ENCODE measurements at places on chromosomes 3 and 15. TPM values are rescaled to one million over a fixed set of nuclear protein-coding genes. Genes with fewer than 3 reads are reported as not detected.
A peak's percentile ranks its signal among the peaks of the same experiment; 100 is the strongest.

DNA sequence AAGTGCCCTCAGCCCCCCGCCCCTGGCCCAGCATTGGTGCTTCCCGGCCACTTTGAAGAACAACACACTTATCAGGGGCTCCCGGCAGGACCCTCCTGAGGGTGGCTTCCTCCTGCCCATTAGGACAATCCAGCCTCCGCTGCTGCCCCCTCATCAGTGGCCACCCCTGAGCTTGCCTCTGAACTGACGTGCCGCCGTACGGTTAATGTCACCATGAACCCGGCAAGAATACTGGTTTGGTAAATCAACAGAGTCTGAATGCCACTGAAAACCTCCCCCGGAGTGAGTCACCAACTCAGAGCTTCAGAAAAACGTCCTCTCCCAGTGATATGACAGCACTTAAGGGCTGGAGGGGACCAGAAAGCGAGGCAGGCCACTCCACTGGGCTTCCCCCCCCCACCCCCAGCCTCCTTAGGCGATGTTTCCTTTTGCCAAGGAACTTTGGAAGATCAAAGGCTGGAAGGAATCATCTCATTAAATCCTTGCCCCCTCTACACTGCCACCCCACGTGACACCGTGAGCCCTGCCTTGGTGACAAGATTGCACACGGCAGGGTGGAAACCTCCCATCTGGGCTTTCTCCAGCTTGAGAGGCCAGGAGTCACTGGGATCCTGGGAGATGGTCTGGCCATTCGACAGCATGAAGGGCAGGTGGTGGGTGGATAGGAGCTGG is 142.1 kb downstream of the NUP210 start:
- H3K36me3 ChIP-seq: no peaks in the 10 kb centered on the region
- no peak for DNase-seq
- peaks cover 6% of the 10 kb centered on the region for H3K4me1 ChIP-seq
- no peak overlapping the region for H3K27ac ChIP-seq

DNA sequence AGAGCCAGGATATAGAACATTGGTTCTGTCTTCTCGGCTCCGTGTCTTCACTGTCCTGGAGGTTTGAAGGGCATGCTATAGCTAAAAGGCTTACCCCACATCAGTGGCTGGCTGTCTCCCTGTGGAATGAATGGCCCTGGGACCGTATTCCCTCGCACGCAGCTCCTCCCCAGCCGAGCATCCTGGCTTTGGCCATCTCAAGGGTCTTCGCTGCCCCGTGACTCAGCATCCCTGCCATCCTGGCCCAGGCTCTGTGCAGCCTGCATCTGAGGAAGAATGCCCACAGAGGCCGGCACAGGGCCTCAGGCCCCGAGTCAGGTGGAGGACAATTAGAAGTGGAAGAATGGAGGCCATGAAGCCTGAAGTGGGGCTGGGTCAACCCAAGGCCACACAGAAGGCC is 11.0 kb downstream of the LOXL1 start:
- no peak overlapping the region for H3K27ac ChIP-seq
- peaks cover 44% of the 10 kb centered on the region for H3K4me1 ChIP-seq
- no peak overlapping the region for H3K4me3 ChIP-seq
- no peaks in the 10 kb centered on the region for H3K27me3 ChIP-seq

GRCh38 chr3:112967828-112968227 is 7.1 kb downstream of the CD200R1 start:
- peak overlapping the region; percentile 16 for H3K4me3 ChIP-seq
- no peak for DNase-seq

GRCh38 chr3:89314454-89315098 is 207.2 kb downstream of the EPHA3 start:
- no peaks in the 10 kb centered on the region for H3K36me3 ChIP-seq
- DNase-seq: no peak
- H3K4me1 ChIP-seq: no peaks in the 10 kb centered on the region
- no peaks in the 10 kb centered on the region for H3K27me3 ChIP-seq
- H3K27ac ChIP-seq: no peak overlapping the region
- no peak overlapping the region for H3K4me3 ChIP-seq

- peak overlapping the region; percentile 66 for H3K27ac ChIP-seq
- H3K4me3 ChIP-seq: peak overlapping the region; percentile 77
- peaks cover 48% of the 10 kb centered on the region for H3K4me1 ChIP-seq
- H3K27me3 ChIP-seq: no peaks in the 10 kb centered on the region
Observed at GRCh38 chr15:89335298-89336041, 846 bp upstream of the POLG start.

DNA sequence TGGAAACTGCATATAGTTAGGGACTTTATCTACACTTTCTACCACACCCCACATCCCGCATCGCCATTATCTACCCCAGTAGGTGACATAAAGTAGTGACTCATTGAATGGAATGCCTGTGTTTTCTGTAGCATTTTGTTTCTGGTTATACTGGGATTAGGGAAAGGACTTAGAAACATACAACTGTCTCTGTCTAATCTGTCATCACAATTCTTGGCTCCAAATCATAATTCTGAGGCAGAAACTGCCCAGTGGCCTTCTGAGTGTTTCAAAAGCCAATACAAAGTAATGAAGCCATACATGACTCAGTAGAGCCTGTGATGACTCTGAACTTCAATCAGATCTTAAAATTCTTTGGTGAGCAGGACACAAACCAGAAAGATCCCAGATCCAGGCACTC is 115.7 kb upstream of the CHRM5 start:
- no peak overlapping the region for H3K4me3 ChIP-seq
- H3K4me1 ChIP-seq: no peaks in the 10 kb centered on the region
- H3K27me3 ChIP-seq: no peaks in the 10 kb centered on the region

- H3K4me1 ChIP-seq: peaks cover 31% of the 10 kb centered on the region
- H3K27me3 ChIP-seq: no peaks in the 10 kb centered on the region
- peaks cover 10% of the 10 kb centered on the region for H3K36me3 ChIP-seq
Observed at GRCh38 chr15:43105077-43105736, 631 bp downstream of the UBR1 start.

- H3K27me3 ChIP-seq: no peaks in the 10 kb centered on the region
- no peaks in the 10 kb centered on the region for H3K4me1 ChIP-seq
- no peak overlapping the region for H3K4me3 ChIP-seq
- no peak overlapping the region for H3K27ac ChIP-seq
- no peak for DNase-seq
Observed at GRCh38 chr3:69406163-69406562, 20.3 kb upstream of the FRMD4B start.

DNA sequence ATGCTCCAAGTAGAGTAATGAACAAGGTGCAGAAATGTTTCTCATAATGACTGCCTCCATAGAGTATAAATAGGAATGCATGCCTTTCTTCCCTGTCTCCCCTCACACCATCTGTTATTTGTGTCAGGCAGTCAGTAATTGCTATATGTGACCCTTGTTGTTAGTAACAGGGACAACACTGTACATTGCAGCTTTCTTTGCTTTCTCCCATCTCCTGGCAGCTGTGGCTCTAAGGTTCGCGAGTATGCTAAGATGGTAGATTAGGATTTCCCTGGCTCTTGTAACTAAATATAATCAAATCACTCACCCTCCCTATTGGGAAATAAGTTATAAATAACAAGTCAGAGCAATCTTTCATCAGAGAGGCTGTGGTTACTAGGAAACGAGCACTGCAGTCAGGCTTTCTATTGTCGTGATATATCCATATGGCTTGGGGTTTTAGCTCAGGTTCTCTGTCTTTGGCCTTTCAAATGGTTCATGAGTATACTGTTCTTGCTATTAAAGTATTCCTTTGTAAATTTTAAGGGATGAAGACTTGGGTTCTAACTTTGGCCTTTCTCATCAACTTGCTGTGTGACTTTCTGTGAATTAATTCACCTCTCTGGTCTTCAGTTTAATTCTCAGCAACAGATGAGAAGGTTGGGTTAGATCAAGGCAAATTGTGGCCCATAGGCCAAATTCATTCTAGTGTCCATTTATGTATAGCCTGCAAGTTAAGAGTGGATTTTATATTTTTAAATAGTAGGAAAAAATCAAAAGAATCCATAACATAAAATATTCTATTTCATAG is 8.1 kb upstream of the MINDY4B start:
- H3K36me3 ChIP-seq: no peaks in the 10 kb centered on the region
- peaks cover 4% of the 10 kb centered on the region for H3K27me3 ChIP-seq
- no peaks in the 10 kb centered on the region for H3K4me1 ChIP-seq
- H3K27ac ChIP-seq: no peak overlapping the region
- no peak overlapping the region for H3K4me3 ChIP-seq

GRCh38 chr15:69673291-69673881 is 220.8 kb downstream of the RPLP1 start:
- no peaks in the 10 kb centered on the region for H3K36me3 ChIP-seq
- no peak for DNase-seq
- H3K27ac ChIP-seq: no peak overlapping the region

DNA sequence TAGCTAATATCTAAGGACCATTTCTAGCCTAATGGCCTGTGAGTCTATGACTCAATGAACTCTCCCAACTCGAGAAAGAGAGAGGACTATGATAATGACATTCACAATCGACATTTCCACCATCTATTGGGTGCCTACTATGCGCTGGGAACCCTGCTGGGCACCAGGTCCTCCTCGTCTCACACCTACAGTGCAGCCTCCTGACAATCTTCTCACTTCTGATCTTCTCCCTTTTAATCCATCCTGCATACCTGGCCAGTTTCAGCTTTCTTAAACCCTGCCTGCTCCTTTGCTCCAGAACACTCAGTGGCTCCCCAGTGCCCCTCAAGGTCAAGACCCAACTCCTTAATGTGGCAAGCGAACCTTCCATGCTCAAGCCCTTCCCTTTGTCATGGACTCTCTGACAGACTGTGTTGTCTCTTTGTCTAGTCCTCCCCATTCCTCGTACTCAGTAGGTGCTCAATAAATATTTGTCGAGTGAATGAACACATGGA is 3.5 kb upstream of the SLC6A1 start:
- H3K36me3 ChIP-seq: no peaks in the 10 kb centered on the region
- DNase-seq: no peak
- H3K27me3 ChIP-seq: peaks cover 22% of the 10 kb centered on the region
- H3K4me1 ChIP-seq: no peaks in the 10 kb centered on the region
- no peak overlapping the region for H3K4me3 ChIP-seq

DNA sequence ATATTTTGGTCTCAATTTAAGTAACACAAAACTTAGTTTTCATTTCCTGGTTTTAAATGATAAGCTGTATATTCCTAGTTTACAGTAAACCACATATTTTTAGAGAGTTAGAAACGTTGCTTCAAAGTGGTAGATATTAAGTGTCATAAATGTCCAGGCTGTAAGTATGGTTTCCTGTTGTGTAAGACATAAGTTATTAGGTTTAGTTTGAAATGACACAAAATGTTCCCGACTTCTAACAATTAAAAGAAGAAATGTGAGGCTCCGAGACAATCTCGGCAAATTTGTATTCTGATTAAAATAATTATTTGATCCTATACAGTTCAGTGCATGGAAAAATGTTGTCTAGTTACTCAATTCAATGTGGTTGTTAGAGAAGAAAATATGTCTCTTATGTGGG is 387.3 kb downstream of the EPHA3 start:
- no peaks in the 10 kb centered on the region for H3K27me3 ChIP-seq
- no peak overlapping the region for H3K27ac ChIP-seq
- no peaks in the 10 kb centered on the region for H3K36me3 ChIP-seq
- H3K4me3 ChIP-seq: no peak overlapping the region
- H3K4me1 ChIP-seq: no peaks in the 10 kb centered on the region
- DNase-seq: no peak

The AADACL2 gene
- not detected for total RNA-seq

The ZMYND10 gene
- 1.6 TPM for total RNA-seq

The CCDC80 gene
- total RNA-seq: not detected
